ENCODE measurements at places on chromosomes 12 and 14.

DNA sequence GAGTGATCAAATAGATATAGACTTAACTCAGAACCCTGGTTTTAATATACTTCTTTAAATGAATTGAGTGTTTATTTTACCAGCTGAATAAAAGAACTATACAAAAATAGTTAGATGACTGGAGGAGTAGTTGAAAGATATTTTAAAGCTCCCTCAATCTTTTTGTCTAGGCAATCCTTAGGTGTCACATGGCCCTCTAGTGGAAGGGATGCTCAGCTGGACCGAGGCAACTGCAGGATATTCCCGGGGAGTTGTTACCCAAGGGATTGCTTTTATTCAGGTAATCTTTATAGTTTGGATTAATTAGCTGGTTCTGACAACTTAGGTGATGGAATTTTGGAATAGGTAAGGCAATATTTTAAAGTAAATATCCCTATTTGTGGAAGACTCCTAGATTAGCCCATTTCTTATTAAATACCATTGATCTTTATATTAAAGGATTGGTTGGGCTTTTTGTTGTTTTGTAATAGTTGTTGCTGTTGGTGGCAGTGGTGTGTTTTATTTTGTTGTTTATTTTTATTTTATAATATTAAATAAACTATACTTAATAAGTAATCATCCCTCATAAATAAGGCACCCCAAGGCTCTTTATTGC lies 57.1 kb downstream of the ZDHHC17 start:
- DNase-seq = no peak

GRCh38 chr12:123050331-123050831 lies 69.9 kb downstream of the ARL6IP4 start:
- DNase-seq = no peak

GRCh38 chr12:42407306-42407705 lies 81.3 kb downstream of the PPHLN1 start:
- no peak for DNase-seq

DNA sequence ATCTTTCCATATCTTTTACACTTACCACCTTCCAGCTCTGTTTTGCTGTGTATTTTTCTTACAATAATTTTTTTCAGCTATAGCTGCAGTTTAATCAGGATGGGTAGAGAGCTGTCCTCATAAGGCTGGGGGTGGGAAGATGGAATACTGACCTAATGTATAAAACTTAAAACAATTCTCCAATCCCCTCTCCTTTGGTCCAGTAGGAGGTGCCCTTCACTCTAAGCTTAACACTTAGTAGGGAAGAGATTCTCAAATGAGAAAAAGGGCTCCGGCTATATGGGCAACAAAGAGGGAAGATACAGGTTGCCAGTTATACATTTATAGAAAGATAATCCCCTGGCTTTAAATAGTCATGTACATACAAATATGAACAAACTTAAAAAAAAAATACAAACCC lies 2.8 kb downstream of the ORMDL2 start:
- DNase-seq = no peak
